Stimulated activated CD4-positive, alpha-beta T cell treated with anti-CD3 and anti-CD28 coated beads, Interleukin-15, amount 100 ng/mL, for 1 hour (primary cell): ENCODE measurements at places on chromosomes 12 and 14.

- DNase-seq: peak; percentile 31
Measured at GRCh38 chr14:34043627-34044372, 92.9 kb upstream of the EGLN3 start.

DNA sequence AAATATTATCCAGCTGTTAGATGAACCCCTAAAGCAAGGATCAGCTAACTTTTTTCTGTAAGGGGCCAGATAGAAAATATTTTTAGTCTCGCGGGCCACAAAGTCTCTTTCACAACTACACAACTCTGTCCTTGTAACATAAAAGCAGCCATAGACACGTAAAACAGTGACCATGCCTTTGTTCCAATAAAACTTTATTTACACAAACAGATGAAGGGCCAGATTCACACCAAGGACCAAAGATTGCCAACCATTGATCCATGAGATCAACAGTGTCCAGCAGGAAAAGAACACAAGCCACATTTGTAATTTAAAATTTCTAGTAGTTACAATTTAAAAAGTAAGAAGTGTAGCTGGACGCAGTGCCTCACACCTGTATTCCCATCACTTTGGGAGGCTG, 109.7 kb downstream of the PHETA1 start:
- no peak for DNase-seq

DNA sequence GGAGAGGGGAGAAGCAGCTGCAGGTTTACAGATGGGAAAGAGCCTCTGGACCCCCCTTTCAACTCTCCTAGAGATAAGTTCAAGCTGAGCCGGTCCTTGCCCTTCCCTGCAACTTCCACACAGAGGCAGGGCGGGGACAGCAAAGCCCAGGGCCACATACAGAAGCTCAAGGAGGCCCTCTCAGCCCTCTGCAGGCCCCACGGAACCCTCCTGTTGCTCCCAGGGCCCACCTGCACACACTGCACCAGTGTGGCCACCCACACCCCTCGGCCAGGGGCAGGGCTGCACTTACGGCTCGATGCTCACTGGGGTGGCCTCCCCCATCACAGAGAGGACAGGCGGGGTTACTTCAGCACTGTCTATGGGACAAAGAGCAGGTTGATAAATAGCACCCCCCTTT, 13.0 kb upstream of the PNMA1 start:
- no peak for DNase-seq

DNA sequence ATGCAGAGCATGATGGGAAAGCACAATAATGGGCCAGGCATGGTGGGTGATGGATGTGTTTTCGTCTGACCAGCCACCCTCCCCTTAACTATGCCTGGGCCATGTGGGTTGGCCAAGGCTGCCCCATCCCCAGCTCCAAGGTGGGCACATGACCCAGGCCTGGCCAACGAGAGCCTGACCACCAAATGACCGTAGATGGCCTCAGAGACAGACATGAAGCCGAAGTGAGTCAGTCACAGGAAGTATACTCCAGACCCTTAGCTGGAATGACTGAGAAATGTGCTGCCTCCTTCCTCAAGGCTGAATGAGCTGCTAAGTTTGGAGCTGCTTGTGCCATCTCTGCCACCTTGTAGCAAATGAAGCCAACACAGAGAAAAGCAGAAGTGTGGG, 233.6 kb downstream of the BCL11B start:
- DNase-seq: no peak

- DNase-seq: no peak
Measured at GRCh38 chr12:93453633-93454032, 11.9 kb upstream of the UBE2N start.

- DNase-seq: no peak
Measured at GRCh38 chr12:116456330-116457082, 102.7 kb upstream of the MAP1LC3B2 start.

DNA sequence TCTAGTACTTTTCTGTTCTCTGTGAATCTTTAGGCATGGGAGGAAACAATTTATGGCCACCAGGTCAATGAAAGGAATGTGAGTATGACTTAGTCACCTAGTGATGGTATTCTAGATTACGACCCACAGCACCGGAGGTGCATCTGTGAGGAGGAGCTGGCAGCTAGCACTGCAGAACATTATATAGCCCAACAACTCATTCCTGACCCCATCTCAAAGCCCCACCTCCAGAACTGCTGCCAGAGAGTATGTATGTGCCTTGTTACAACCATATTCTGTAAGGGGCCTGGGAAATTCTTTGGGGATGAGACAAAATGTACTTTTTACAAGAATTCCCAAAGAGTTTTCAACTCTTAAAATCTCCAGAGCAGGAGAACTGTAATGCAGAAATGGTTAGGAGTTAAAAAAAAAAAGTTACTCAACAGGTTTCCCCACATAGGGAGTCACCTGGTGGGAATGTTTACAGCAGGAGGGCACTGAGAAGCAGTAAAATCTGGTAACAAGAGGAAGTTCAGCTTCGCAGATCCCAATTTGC, 34.9 kb upstream of the CERS5 start:
- no peak for DNase-seq

DNA sequence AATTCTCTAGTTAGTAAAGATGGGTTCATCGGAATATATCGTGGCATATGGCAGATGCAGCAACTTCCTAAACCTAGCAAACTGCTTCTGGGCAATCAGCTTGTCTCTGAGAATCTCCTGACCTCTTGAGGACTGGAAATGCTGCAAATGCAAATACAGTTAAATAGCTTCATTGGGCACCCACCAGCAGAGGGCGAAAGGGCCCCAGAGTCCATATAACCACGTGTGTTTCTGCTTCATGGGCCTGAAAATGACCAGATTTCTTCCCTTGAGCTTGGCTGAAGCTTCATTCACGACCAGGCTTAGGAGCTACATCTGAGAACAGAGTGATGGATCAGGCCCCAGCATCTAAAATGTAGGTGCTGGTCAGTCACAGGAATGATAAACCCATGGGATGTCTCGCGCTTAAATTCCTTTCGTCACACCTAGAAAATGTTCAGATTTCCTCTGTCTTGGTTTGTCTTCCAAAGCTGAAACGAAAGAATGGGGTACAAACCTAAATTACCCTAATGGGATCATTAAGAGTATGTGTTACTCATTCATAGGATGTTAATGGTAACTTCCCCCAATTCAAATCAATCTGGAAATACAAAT, 1482.5 kb upstream of the TMEM132C start:
- DNase-seq: no peak

DNA sequence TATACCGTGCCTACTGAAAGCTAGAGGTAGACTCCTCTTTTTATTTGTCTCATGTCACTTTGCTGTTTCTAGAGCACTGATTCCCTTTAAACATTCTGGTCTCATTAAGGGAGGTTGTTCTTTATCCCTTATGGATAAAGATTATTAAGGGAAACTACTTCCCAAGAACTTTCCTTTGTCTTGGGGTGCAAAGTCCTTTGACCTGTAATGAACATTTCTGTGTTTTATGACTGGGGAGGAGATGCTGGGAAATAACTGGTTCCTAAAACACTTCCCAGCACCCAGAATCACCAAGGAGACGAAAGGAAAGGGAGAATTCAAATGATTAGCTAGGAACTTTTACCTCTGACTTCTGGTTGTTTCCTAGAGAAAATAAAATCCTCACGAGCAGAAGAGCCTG, 63.2 kb upstream of the ACTN1 start:
- DNase-seq: no peak

DNA sequence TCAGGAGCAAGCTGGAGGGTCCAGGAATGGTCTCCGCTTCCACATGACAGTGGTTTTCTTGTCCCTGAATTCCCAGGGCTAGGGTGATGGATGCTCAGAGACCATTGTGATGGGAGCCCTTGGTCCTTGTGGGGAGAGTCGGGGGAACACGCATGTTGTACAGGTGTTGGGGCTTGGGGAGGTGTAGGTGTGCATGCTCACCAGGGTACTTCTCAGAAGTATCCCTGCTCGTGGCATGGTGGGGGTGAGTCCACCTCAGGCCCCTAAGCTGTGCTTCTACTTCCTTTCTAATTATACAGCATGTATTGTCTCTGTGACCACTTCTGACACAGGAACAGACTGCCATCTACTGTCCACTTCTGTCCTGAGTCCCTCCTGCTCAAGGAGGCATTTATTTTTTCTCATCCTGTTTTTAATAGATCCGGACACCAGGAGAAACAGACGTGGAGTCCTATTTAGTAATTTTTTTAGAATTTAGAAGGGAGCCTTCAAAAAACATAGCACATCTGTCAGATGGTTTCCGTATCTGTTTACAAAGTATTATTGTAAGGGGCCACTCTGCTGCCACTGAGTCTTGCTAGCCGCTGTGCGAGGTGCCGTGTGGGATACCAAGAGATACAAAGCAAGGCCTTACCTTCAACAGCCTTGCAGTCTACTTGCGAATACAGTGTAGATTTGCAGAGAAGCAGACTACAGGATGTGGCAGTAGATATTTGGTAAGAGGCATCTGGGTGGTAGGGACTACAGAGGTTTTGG, 10.5 kb downstream of the NTF3 start:
- DNase-seq: no peak

- DNase-seq: no peak
Measured at GRCh38 chr12:69440016-69440415, 30.2 kb upstream of the FRS2 start.

GRCh38 chr12:2842948-2843347, 8.1 kb upstream of the NRIP2 start:
- DNase-seq: no peak

- no peak for DNase-seq
Measured at GRCh38 chr12:82694970-82695369, 8.3 kb downstream of the TMTC2 start.

DNA sequence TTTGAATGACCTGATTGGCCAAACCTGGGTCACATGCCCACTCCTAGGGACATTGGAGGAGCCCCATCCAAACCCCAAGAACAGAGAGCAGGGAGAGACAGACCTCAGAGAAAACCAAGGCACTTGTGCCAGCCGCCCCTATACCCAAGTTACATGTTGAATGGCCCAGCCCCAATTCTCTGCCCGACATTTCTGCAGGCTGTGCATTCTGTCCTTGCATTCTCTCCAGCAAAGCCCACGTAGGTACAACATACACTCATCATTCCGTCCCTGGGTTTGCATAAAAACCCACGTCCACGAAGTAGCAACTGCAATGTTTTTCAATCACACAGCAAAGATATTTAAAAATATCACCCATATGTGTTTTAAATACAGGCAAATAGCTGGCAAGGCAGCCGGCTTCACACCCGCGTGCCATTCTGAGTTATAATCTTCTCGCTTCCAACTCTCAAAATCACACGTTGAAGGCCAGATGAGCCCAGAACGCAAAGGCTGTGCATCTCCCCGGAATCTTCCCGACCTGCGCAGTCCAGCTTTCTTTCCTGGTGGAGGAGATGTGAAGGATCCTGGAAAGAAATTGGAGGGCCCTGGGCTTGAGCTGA, 91.7 kb upstream of the MYL2 start:
- DNase-seq: no peak

GRCh38 chr12:120737557-120738251, 12.1 kb downstream of the ACADS start:
- no peak for DNase-seq

GRCh38 chr12:6871052-6871957, 1.8 kb downstream of the SPSB2 start:
- no peak for DNase-seq

DNA sequence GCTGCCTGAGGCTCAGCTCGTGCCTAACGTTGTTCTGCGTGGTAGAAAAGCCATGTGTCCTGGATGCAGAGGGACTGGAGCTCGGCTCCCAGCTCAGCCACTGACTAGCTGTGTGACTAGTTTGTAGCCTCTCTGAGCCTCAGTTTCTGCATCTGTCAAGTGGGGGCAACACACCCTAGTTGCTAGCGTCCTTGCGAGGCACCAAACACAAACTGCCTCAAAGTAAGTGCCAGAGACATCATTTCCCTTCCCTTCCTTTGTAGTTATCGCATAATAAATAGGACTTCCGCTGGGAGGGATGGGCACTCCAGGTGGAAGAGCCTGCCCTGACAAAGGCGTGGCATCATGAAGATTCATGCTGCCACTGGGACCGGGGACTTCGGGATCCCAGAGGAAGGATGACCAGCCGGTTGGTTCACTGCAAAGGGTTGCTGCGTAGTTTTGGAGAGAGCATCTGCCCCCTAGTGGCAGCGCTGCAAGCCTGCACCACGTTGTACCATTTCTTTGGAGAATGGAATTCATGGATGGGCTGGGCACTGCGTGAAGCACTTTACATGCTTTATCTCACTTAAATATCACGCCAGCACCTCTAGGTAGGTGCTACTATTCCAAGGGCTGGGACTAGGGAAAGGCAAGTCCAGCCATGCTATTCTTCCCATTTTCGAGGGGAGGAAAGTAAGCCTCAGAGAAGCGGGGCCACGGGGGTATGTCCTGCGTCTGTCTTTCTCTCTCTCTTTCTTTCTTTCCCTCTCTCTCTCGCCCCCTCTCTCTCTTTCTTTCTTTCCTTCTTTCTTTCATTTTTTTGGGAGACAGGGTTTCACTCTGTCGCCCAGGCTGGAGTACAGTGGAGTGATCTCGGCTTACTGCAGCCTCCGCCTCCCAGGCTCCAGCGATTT, 4.6 kb downstream of the CCDC197 start:
- DNase-seq: peak; percentile 16

DNA sequence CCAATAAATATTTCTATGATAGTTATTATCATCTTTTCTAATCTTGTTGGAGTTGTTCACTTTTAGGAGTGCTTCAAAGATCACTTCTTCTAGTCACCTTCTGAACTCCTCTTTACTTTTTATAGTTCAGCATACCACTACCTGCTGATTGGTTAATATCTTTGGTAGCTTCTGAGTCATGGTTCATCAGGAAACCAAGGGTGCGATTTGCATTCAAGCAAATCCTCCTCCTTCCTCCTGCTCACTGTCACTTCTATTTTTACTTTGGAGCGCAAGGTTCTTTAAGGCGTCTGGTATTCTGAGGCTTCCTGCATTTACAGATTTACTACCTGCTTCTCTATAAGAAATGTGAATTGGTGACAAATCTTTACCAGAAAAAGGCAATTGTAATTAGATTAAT, 24.0 kb downstream of the SYT1 start:
- no peak for DNase-seq

- no peak for DNase-seq
Measured at GRCh38 chr12:99529966-99530365, 117.6 kb upstream of the GARIN6 start.

DNA sequence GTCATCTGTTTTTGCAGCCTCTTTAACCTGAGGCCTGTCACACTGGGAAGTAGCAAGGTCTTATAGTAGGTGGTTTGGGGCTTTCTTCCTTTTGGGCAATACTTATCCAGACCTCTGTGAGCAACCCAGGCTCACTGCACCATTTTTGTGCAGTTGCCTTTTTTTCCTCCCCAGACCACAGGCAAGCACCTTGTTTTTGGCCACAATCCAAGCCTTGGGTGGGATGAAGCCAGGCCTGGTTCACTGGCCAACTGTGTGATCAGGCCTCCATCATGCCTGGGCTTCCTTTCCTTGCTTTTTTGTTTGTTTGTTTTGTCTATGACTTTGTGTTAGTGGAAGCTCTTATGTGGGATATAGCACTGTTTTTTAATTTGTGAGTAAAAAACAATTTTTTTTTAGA, 71.7 kb downstream of the DNAH10 start:
- DNase-seq: no peak
